Fibroblast of the aortic adventitia (primary cell): ENCODE measurements at places on chromosomes 1 and 21.

GRCh38 chr1:200775850-200776249 lies 37.2 kb downstream of the CAMSAP2 start:
- peak; percentile 55 for DNase-seq

DNA sequence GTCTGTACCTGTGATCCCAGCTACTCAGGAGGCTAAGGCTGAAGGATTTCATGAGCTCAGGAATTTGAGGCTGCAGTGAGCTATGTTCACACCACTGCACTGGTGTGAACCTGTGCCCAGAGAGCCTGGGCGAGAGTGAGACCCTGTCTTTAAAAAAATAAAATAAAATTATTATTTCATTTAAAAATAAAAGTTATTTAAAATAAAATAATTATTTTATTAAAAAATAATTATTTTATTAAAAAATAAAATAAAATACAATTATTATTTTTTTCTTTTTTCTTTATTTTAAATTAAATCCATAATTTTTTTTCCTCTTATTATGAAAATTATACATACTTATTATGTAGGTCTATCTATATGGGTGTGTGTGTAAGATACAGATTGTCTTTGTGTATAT lies 53.6 kb downstream of the LHX9 start:
- DNase-seq: no peak

- DNase-seq: no peak
Observed at GRCh38 chr1:201689647-201690046, 139.3 kb upstream of the IPO9 start.

- no peak for DNase-seq
Observed at GRCh38 chr1:6097824-6098223, 52.1 kb downstream of the KCNAB2 start.

- no peak for DNase-seq
Observed at GRCh38 chr1:60031146-60031545, 42.4 kb downstream of the C1orf87 start.

- DNase-seq: peak; percentile 25
Observed at GRCh38 chr1:199522936-199523335, 504.6 kb upstream of the NR5A2 start.
